Tibial nerve (tissue), 4 donors: ENCODE measurements at places on chromosomes 4 and X.
A peak's percentile ranks its signal among the peaks of the same experiment; 100 is the strongest.

- no peaks in the 10 kb centered on the region for H3K36me3 ChIP-seq
- no peaks in the 10 kb centered on the region for H3K4me1 ChIP-seq
- no peak overlapping the region for H3K27ac ChIP-seq
- no peak for DNase-seq
- H3K27me3 ChIP-seq = no peaks in the 10 kb centered on the region
Observed at GRCh38 chr4:5200513-5200912, 149.2 kb downstream of the STK32B start.

DNA sequence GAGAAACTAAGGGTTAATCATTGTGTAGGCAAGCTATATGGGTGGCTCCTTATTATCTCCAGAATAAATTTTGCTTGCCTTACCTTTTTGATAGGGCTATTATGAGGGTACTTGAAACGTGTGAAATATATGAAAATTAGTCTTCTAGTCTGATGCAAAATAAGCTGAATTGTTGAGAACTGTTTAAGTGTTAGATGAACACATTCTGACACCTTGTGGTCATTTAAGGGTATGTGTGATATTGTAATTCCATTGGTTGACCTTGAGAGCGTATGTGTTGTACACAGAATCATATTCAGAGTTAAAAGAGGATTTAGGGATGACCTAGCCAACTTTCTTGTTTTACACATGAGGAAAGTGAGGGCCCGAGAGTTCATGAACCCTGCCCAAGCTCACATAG lies 44.6 kb upstream of the LINC00632 start:
- no peaks in the 10 kb centered on the region for H3K4me1 ChIP-seq
- no peak for DNase-seq
- peaks cover under 1% of the 10 kb centered on the region for H3K27me3 ChIP-seq
- no peak overlapping the region for H3K27ac ChIP-seq
- H3K4me3 ChIP-seq = no peak overlapping the region

- H3K27ac ChIP-seq = no peak overlapping the region
- no peaks in the 10 kb centered on the region for H3K36me3 ChIP-seq
- no peaks in the 10 kb centered on the region for H3K4me1 ChIP-seq
- no peak overlapping the region for H3K4me3 ChIP-seq
- H3K27me3 ChIP-seq = no peaks in the 10 kb centered on the region
Observed at GRCh38 chrX:8244301-8244700, 73.2 kb upstream of the VCX2 start.

- DNase-seq = no peak
- no peaks in the 10 kb centered on the region for H3K27me3 ChIP-seq
- peaks cover 6% of the 10 kb centered on the region for H3K4me1 ChIP-seq
Observed at GRCh38 chrX:18892899-18893298, 91.0 kb downstream of the PHKA2 start.

DNA sequence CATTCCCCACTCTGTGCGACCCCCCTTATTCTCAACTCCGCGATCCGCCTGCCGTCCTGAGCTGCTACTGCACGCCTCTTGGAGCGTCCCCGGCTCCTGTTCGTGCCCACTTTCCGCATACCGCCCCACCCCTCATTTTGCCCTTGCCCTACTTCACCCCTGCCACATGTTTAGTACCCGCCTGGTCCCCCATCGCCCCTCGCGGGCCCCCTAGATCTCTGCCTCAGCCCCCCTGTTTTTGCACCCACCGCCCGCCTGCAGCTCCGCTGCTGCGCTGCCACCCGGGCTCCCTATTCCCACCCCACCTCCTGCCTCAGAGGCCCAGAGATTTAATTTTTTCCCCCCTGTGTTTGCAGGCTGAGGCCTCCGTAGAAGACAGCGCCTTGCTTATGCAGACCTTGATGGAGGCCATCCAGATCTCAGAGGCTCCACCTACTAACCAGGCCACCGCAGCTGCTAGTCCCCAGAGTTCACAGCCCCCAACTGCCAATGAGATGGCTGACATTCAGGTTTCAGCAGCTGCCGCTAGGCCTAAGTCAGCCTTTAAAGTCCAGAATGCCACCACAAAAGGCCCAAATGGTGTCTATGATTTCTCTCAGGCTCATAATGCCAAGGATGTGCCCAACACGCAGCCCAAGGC lies 1.4 kb downstream of the MAGED1 start:
- H3K4me1 ChIP-seq = peaks cover 17% of the 10 kb centered on the region
- peak overlapping the region; percentile 93 for H3K27ac ChIP-seq
- peak; percentile 7 for DNase-seq
- H3K4me3 ChIP-seq = peak overlapping the region; percentile 38
- H3K36me3 ChIP-seq = peaks cover 34% of the 10 kb centered on the region
- H3K27me3 ChIP-seq = no peaks in the 10 kb centered on the region

GRCh38 chr4:140867356-140867755 lies 111.2 kb upstream of the TBC1D9 start:
- no peaks in the 10 kb centered on the region for H3K4me1 ChIP-seq
- H3K4me3 ChIP-seq = no peak overlapping the region
- H3K27me3 ChIP-seq = no peaks in the 10 kb centered on the region
- no peak for DNase-seq
- no peak overlapping the region for H3K27ac ChIP-seq
- no peaks in the 10 kb centered on the region for H3K36me3 ChIP-seq

DNA sequence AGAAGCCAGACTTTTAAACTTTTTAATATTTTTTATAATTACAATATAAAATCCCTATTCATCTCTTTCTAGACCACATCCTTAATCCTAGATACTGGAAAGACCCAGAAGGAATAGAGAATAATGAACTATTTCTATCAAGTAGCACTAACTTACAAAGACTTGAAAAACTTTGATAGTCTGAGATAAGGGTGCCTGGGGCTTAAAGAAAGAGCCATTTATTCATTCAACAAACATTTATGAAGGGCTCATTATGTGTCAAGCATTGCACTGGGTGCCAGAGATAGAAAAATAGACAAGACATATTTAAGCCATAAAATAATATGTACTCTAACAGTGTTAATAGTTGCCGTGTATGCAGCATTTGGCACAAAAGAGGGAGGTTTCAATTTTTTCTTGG lies 178.0 kb upstream of the EMCN start:
- no peaks in the 10 kb centered on the region for H3K4me1 ChIP-seq
- no peaks in the 10 kb centered on the region for H3K36me3 ChIP-seq
- H3K27ac ChIP-seq = no peak overlapping the region
- no peak overlapping the region for H3K4me3 ChIP-seq
- no peak for DNase-seq

- no peaks in the 10 kb centered on the region for H3K4me1 ChIP-seq
- no peaks in the 10 kb centered on the region for H3K36me3 ChIP-seq
- no peak overlapping the region for H3K27ac ChIP-seq
Observed at GRCh38 chr4:177947607-177948006, 505.4 kb upstream of the AGA start.

- H3K27me3 ChIP-seq = no peaks in the 10 kb centered on the region
- no peak overlapping the region for H3K4me3 ChIP-seq
- H3K4me1 ChIP-seq = no peaks in the 10 kb centered on the region
- no peak overlapping the region for H3K27ac ChIP-seq
Observed at GRCh38 chr4:68581383-68582338, 5.5 kb upstream of the UGT2B17 start.

GRCh38 chr4:182955411-182955810 lies 38.2 kb upstream of the DCTD start:
- DNase-seq = no peak
- no peak overlapping the region for H3K27ac ChIP-seq
- H3K36me3 ChIP-seq = no peaks in the 10 kb centered on the region
- H3K27me3 ChIP-seq = no peaks in the 10 kb centered on the region
- no peaks in the 10 kb centered on the region for H3K4me1 ChIP-seq

DNA sequence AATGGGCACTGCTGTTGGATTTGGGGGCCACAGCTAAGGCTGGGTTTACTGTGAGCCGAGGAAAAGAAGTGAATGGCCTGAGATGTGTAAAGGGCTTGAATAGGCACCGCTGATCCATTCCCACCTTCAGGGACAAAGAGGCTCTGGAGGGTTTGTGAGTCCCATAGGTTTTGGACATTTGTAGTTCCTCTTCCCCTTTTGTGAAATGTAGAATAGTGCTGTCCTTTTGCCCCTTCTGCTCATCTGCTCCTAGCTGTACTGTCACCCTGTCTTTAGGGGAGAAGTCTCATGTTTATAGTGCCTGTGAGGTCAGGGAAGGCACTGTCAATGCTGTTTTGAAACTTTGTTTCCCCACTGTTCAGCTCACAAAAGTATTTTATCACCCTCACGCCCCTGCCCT lies 26.4 kb upstream of the CLCN4 start:
- peaks cover 69% of the 10 kb centered on the region for H3K36me3 ChIP-seq
- no peaks in the 10 kb centered on the region for H3K27me3 ChIP-seq
- no peak overlapping the region for H3K4me3 ChIP-seq
- DNase-seq = no peak
- no peaks in the 10 kb centered on the region for H3K4me1 ChIP-seq

- no peaks in the 10 kb centered on the region for H3K36me3 ChIP-seq
- H3K4me3 ChIP-seq = no peak overlapping the region
- H3K27ac ChIP-seq = no peak overlapping the region
- no peak for DNase-seq
- no peaks in the 10 kb centered on the region for H3K4me1 ChIP-seq
Observed at GRCh38 chrX:139533444-139533843, 2.9 kb downstream of the F9 start.

DNA sequence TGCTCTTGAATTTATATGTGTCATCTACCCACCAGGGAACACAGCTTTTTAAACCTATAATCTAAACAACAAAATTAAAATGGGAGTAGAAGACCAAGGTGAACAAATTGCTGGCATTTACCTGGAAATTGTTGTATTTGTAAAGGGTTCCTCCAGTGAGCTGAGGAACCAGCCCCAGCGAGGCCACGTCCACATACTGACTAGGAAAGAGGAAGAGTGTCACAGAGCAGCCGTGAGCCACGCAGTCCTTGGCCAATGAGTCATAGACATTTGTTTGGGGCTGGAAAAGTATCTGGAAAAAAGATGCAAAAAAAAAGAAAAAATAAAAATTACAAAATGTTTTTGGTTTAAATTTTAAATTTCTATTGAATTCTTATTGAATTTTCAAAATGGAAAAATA lies 58.7 kb downstream of the METTL14 start:
- H3K4me1 ChIP-seq = peaks cover 11% of the 10 kb centered on the region
- no peaks in the 10 kb centered on the region for H3K27me3 ChIP-seq
- H3K27ac ChIP-seq = no peak overlapping the region
- DNase-seq = no peak
- H3K4me3 ChIP-seq = no peak overlapping the region
- no peaks in the 10 kb centered on the region for H3K36me3 ChIP-seq

DNA sequence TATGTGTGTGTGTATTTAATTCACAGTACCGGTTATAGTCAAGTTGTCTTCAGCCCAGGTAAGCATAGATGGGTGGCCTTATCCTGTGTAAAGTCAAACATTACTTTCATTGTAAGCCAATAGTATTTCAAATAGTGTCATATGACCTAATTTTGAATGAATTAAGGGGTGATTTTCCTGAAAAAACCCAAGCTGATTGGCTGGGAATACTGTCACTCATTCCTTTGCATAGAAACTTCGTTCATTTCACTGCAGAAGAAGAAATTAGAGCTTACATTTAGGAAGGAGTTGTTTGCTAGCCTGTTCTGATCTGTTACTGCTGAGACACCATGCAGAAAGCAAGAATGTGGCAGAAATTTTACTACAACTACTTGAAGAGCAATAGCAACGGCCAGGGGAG lies 45.4 kb downstream of the SMARCAD1 start:
- no peak overlapping the region for H3K27ac ChIP-seq
- H3K4me3 ChIP-seq = no peak overlapping the region
- peaks cover 4% of the 10 kb centered on the region for H3K4me1 ChIP-seq
- no peak for DNase-seq

- no peak overlapping the region for H3K4me3 ChIP-seq
- no peaks in the 10 kb centered on the region for H3K27me3 ChIP-seq
- H3K27ac ChIP-seq = no peak overlapping the region
- H3K36me3 ChIP-seq = no peaks in the 10 kb centered on the region
- no peaks in the 10 kb centered on the region for H3K4me1 ChIP-seq
Observed at GRCh38 chr4:6119507-6120020, 80.8 kb downstream of the JAKMIP1 start.

DNA sequence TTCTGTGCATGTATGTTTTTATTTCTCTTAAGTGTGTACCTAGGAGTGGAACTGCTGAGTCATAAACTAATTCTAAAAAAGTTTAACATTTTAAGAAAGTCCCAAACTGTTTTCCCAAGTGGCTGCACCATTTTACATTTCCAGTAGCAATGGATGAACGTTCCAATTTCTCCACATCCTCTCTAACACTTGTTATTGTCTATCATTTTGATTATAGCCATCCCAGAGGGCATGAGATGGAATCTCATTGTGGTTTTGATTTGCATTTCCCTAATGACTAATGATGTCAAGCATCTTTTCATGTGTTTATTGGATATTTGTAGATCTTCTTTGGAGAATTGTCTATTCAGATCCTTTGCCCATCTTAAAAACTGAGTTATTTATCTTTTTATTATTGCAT lies 82.5 kb downstream of the PPEF1 start:
- H3K27me3 ChIP-seq = no peaks in the 10 kb centered on the region
- DNase-seq = no peak
- H3K27ac ChIP-seq = no peak overlapping the region
- no peaks in the 10 kb centered on the region for H3K4me1 ChIP-seq
- H3K36me3 ChIP-seq = no peaks in the 10 kb centered on the region

GRCh38 chr4:143381189-143382118 lies 44.8 kb downstream of the GAB1 start:
- H3K4me1 ChIP-seq = peaks cover 66% of the 10 kb centered on the region
- no peaks in the 10 kb centered on the region for H3K27me3 ChIP-seq
- peak; percentile 76 for DNase-seq
- H3K4me3 ChIP-seq = no peak overlapping the region

DNA sequence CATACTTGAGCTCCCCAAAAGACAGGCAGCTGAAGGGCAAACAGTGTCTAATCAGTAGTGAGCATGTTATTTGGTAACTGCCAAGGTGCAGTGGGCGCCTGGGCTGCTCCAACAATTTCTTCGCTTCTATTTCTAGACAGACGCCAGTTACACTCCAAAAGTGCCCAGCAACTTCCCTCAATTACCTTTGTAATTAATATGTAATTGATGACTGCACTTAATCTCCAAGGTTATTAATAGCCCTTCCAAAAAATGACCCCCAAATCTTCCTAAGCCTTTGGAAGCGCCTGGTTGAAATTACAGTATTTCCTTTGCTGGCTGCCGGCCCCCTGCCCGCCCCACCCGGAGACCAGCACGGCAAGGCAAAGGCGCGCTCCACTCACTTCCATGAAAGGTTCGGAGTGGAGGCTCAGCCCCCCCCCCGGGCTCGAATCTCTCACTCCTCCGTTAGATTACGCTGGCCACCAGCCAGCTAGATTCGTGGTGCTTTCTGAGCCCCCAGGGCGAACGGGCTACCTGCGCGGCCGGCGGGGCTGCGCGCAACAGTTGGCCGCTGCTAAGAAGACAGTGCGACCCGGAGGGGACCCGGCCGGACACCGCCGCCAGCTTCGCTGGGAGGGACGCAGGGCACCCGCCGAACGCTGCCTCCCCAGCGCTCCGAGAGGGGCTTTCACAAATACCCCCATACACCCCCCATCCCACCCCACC lies 1.9 kb downstream of the GPC4 start:
- no peaks in the 10 kb centered on the region for H3K36me3 ChIP-seq
- H3K4me3 ChIP-seq = peak overlapping the region; percentile 53
- H3K27ac ChIP-seq = peak overlapping the region; percentile 36
- no peaks in the 10 kb centered on the region for H3K27me3 ChIP-seq
- no peak for DNase-seq
